ENCODE measurements at places on chromosomes 5 and 9. TPM values are rescaled to one million over a fixed set of nuclear protein-coding genes. Genes with fewer than 3 reads are reported as not detected.
A peak's percentile ranks its signal among the peaks of the same experiment; 100 is the strongest.

DNA sequence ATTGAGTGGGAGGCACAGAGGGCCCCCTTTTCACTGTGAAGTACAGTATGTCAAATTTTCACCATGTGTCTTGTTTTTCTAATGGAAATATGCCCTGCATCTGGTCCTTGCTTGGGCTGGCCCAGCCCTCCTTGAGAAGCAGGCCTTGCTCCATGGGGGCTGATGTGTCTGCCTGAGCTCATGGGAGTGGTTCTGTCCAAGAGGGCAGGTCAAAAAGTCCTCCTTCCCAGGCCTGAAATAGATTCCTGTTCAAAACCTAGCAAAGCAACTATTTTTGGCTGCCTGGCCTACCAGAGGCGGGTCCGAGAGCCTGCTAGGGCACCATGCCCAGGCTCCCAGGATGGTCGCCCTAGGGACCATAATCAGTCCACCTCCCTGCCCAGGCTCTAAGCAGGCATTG lies 40.5 kb upstream of the NEURL1B start:
- peaks cover 22% of the 10 kb centered on the region for H3K27me3 ChIP-seq
- H3K4me3 ChIP-seq = no peak overlapping the region
- no peaks in the 10 kb centered on the region for H3K4me1 ChIP-seq
- DNase-seq = no peak
- H3K27ac ChIP-seq = no peak overlapping the region

Gene PCDHGA12
- total RNA-seq = 0.52 TPM

GRCh38 chr9:129323376-129323998 lies 145.4 kb upstream of the IER5L start:
- DNase-seq = no peak
- H3K4me3 ChIP-seq = no peak overlapping the region
- no peaks in the 10 kb centered on the region for H3K27me3 ChIP-seq
- H3K4me1 ChIP-seq = peaks cover 5% of the 10 kb centered on the region

- H3K4me1 ChIP-seq = peaks cover 25% of the 10 kb centered on the region
- H3K27me3 ChIP-seq = no peaks in the 10 kb centered on the region
These were observed 37.5 kb downstream of the MAP1B start for GRCh38 chr5:72144762-72145161.

DNA sequence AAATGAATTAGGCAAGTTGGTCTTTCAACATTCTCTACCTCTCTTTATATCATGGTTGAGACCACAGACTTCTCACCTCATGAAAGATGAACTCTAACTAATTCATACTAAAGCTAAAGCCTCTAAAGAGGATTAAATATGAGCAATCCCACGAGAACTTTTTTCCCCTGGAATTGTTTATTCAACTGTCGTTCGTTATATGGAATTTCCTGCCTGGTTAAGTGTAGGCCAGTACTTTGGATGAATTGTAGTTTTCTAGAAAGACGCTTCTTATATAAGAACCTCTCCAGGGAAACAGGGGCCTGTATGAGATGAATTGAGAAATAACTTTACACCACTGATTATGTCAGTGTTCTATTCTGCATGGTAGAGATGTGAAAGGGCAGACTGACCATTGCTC lies 42.9 kb downstream of the PDCD1LG2 start:
- H3K27me3 ChIP-seq = no peaks in the 10 kb centered on the region
- H3K4me3 ChIP-seq = no peak overlapping the region
- H3K4me1 ChIP-seq = peaks cover 22% of the 10 kb centered on the region
- H3K27ac ChIP-seq = no peak overlapping the region

GRCh38 chr5:149264439-149265067 lies 7.1 kb upstream of the AFAP1L1 start:
- peaks cover 19% of the 10 kb centered on the region for H3K4me1 ChIP-seq
- H3K27me3 ChIP-seq = no peaks in the 10 kb centered on the region
- no peak overlapping the region for H3K4me3 ChIP-seq
- peak; percentile 92 for DNase-seq
- H3K27ac ChIP-seq = no peak overlapping the region

DNA sequence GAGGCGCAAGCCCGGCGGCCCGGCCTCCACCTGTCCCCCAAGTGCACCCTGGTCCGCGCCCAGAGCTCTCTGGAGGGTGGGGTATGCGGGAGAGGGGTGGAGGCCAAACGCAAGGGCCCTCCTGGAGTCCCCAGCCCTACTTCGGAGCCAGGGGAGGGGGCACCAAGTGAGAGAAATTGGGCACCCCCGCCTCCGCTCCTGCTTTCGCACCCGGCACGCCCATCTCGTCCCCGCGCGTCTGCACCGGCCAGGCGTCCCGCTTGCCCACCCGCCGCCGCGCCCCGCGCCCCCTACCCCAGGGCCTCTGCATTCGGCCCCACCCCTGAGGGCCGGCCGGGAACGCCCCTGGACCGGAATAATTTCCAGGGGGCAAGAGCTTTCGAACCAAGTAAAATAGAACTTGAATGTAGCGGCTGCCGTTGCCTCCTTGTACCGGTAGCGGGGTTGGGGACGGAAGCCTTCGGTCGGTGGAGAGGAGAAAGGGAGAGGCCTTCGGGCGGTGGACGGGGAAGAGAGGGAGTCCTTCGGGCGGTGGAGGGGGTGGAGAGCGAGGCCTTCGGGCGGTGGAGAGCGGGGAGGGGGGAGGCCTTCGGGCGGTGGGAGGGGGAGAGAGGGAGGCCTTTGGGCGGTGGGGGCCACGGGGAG lies 694 bp upstream of the PHPT1 start:
- no peaks in the 10 kb centered on the region for H3K27me3 ChIP-seq
- H3K4me3 ChIP-seq = peak overlapping the region; percentile 87
- peak; percentile 31 for DNase-seq
- H3K36me3 ChIP-seq = no peaks in the 10 kb centered on the region

DNA sequence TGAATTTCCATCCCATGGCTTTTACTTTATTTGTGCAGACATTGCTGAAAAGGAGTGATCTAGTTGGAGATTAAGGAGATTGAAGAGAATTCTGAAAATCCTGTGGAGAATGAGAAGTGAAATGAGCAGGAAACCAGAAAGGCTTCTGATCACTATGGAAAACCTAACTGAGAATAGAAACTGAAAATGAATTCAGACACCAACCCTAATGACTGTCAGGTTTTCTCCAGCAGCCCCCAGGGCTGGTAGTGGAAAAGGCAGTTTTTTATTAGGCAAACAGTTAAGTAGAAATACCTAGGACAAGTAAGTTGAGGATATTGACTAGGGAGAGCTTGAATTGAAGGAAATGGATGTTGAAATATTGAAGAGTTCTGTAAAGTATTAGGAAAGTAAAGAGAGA lies 14.7 kb upstream of the ARRDC3 start:
- no peak for DNase-seq
- H3K27ac ChIP-seq = no peak overlapping the region
- no peaks in the 10 kb centered on the region for H3K4me1 ChIP-seq

- H3K27me3 ChIP-seq = no peaks in the 10 kb centered on the region
- H3K36me3 ChIP-seq = no peaks in the 10 kb centered on the region
- no peak for DNase-seq
- H3K4me1 ChIP-seq = no peaks in the 10 kb centered on the region
- no peak overlapping the region for H3K4me3 ChIP-seq
These were observed 11.7 kb downstream of the TSPAN17 start for GRCh38 chr5:176658817-176659511.

Gene TEK
- not detected for total RNA-seq

Gene TAF11L5
- not detected for total RNA-seq

GRCh38 chr9:87479801-87480201 lies 17.9 kb upstream of the DAPK1 start:
- no peaks in the 10 kb centered on the region for H3K27me3 ChIP-seq
- H3K36me3 ChIP-seq = no peaks in the 10 kb centered on the region
- H3K4me1 ChIP-seq = no peaks in the 10 kb centered on the region
- H3K4me3 ChIP-seq = no peak overlapping the region
